Activated CD4-positive, alpha-beta T cell treated with anti-CD3 and anti-CD28 coated beads for 48 hours (primary cell): ENCODE measurements at places on chromosomes 1 and 21.

- DNase-seq: no peak
Measured at GRCh38 chr1:111906111-111906510, 83.4 kb downstream of the KCND3 start.

GRCh38 chr1:187715483-187715882, 886.7 kb downstream of the PLA2G4A start:
- no peak for DNase-seq

GRCh38 chr1:39947260-39947659, 7.7 kb upstream of the MFSD2A start:
- no peak for DNase-seq

DNA sequence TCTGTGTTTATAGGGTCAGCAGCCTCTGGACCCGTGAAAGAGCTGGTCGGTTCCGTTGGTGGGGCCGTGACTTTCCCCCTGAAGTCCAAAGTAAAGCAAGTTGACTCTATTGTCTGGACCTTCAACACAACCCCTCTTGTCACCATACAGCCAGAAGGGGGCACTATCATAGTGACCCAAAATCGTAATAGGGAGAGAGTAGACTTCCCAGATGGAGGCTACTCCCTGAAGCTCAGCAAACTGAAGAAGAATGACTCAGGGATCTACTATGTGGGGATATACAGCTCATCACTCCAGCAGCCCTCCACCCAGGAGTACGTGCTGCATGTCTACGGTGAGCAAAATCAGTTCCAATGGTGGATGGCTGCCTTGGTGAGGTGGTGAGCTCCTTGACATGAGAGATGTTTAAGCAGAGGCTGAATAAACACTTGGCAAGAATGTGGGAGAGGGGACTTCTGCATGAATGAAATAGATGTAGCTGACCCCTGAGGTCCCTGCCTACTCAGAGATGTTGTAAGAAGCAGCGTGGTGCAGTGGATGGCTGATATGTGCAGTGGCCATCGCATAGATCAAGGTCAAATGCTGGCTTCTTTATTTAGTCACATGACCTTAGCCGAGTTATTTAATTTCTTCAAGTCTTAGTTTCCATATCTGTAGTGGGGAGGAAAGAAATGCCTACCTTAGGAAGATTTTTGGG, 9.3 kb downstream of the SLAMF7 start:
- no peak for DNase-seq

DNA sequence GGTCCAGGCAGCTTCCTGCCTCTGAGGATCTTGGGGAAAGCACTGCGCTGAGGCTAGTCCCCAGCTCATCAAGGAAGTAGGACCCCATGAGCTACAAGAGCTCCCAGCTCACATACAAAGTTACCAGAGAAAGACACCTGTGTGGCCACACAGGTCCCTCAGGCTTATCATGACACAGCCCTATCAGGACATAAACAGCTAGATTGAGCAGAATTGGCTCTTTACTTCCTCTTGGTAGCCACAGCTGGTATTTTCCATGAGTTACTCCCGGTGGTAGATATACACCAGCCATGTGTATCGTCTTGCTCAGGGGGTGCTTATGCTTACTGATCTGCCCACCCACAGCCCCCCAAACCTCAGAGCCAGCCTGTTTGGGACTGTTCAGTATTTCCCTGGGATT, 1.2 kb downstream of the LENEP start:
- no peak for DNase-seq

DNA sequence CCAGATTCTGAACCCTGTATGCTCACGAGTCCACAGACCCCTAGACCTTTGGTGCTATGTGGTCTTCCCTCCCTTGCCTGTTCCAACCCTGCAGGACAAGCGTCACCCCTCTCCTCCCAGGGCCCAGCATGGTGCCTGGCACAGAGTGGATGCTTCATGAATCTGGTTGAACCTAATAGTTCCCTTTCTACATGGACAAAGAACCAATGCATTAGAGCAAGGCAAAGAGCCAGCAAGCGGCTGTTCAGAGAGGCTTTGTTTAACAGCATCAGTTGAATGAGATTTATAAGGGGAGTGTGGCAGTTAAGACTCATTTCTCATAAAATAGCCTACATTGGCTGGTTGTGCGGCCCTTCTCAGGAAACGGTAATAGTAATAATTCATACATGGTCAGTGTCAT, 14.9 kb downstream of the SLC26A9 start:
- DNase-seq: no peak

- DNase-seq: no peak
Measured at GRCh38 chr21:28074676-28075075, 918.0 kb downstream of the LTN1 start.

- no peak for DNase-seq
Measured at GRCh38 chr21:34852448-34852847, 183.7 kb downstream of the CLIC6 start.

DNA sequence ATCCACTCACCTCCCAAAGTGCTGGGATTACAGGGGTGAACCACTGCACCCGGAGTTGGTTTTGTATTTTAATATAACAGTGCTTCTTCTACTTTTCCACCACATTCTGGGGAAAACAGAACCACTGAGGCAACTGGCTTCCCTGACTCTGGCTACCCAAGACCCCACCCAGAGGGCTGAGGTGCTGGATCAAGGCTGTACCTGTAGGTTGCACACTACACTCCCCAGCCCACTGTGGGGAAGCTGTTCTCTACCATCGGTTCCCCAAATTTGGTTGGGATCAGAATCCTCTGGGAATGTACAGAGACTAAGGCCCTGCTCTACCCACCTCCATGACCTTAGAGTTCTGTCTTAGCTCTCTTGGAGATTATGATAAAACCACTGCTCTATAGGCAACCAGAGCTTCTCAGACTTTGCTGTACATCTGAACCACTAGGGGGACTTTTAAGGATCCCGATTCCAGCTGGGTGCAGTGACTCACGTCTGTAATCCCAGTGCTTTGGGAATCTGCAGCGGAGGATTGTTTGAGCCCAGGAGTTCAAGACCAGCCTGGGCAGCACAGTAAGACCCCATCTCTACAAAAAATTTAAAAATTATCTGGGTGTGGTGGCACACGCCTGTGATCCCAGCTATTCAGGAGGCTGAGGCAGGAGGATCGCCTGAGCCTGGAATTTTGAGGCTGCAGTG, 51.6 kb downstream of the GNG4 start:
- DNase-seq: no peak

DNA sequence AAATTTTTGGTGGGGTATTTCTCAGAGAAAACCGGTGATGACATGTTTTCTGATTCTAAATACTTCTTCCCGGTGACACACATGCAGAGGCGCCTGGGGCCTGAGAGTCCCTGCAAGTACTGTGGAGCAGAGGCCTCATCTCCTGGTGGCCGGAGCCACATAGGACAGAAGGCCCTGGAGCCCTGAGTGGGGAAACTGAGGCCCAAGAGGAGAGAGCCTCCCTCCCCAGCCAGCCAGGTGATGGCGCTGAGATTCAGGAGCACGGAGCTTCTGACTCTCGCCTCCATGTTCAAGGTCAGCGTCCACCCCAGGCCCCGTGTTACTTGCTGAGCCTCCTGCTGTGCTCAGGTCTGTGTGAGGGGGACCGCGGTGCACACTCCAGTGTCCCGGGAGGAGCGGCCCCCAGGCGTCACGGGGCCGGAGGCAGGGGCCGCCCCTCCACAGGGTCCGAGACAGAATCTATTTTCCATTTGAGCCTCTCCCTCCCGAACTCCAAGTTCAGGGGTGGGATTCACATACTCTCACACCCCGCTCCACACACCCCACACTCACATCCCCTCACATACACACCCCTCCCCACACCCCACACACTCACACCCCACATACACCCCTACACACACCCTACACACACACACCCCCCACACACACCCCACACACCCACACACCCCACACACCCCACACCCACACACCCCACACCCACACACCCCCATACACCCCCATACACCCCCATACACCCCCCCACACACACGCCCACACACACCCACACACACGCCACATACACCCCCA, 43.8 kb downstream of the SLX9 start:
- no peak for DNase-seq

- DNase-seq: no peak
Measured at GRCh38 chr1:209705033-209705598, 470 bp downstream of the HSD11B1 start.

DNA sequence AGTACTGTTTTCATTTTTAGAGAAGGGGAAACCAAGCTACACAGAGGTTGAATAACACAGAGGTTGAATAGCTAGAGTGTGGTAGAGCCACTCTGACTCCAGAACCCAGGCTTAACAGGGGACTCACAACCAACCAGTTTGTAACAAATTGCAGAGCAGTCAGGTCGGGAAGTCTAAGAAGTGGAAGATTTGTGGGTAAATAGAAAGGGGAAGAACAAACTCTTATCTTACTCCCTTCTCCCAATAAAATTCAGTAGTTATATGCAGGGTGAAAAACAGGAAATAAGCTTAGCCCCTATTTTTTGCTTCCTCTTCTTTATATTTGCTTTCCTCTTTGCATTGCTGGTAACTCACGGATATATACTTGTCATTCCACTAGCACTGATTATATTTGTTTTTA, 23.2 kb downstream of the CDC42 start:
- no peak for DNase-seq

DNA sequence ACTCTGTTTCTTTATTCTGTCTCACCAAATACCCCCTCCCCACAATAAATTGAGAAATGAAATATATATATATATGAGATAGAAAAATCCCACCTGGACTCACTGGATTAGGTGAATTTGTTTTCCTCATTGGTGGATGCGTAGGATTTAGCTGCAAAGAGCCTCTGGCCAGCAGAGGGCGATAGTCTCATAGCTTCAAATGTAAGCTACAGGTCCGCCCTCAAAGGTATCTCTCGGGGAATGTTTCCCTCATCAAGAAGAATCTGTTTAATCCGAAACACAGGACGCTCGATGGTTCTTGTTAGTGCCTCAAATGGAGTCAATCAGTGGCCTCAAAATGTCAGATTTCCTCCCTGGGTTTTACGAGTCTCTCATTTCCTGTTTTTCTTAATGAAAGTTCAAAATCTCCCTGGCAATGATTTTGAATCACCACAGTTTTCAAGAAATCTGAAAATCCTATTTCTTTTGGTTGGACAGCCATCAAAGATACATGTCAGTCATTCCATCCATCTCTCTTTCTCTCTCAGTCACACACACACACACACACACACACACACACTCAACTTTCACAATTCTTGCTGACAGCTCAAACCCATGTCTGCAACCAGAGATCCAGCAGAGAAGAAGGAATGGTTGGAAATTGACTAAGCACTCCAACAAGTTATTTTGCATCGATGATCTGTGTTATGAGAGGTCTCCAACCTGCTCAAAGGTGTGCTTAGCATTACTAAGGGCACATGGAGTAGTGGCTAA, 13.9 kb upstream of the CAMK1G start:
- peak; percentile 87 for DNase-seq

- DNase-seq: no peak
Measured at GRCh38 chr1:202250982-202251381, 57.4 kb downstream of the LGR6 start.

DNA sequence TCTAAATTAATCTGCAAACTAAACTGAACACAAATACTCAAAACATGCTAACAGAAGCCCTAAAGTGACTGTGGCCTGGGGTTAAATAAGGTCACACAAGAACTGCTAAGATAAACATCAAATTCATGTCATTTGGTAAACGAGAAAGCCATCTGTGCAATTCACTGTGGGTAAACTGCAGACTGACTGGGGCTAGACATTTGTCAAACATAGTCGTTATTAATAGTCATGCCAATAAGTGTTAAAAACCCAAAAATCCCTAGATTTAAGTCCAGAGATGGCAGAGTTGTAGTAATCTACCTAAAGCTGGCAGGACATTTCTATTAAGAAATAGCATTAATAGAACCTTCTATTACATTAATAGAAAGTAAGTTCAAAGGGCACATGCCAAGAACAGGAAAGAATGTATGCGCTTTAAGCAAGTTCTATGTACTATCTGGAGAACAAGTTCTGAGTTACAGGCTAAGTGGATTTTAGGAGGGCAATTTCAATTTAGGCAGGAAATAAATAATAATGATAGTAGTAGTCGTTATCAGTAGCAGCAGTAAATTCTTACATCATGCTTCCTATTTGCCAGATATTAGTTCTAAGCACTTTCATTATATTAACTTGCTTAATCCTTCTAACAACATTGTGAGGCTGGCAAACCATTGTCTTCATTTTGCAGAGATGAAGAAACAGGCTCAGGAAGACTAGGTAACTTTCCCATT, 8.6 kb downstream of the EDEM3 start:
- no peak for DNase-seq

DNA sequence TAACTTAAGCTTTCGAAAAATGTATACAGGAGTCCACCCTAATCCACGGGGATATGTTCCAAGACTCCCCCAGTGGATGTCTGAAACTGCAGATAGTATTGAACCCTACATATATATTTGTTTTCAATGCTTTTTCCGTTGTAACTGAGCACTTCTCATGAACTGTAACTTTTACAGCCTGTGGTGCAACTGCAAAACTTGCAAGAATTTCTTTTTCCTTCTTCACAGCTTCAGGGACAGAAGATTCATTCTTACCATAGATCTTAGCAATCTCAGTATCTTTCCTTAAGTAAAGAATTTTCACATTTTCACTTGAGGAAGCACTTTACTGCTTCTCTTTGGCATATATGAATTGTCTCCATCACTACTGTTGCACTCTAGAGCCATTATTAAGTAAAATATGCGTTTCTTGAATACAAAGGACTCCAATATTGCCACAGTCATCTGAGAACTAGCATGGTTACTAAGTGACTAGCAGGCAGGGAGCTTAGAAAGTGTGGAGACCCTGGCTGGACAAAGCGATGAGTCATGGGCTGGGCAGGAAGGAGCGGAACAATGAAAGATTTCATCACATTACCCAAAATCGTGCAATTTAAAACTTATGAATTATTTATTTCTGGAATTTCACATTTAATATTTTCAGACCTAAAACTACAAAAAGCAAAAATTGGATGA, 14.1 kb downstream of the DPYD start:
- DNase-seq: no peak

DNA sequence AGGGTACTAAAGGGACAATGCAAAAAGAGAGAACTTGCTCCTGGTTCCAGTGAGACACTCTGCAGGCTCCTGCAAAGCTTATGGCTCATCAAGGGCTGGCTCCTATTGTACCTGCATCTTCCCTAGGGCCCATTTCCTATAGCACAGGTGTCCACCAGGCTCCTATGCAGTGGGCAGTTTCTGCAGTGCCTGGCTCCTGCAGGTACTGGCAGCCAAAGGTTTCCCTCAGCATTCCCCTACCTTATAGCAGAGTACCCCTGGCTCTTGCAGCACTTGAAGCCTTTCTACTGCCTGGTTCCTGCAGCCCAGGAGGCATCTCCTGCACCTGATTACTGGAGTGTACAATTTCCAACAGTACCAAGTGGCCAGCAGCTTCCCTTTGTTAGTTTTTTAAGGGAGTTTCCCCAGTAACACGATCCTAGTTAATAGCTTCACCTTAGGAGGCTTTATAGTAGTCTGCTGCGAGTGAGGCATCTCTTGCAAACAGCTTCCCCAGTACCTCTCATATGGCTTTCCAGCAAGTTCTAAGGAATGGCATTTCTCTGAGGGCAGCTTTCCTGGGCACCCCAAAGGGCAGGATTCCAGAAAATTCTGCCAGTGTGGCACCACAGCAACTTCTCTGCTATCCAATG, 141.7 kb downstream of the DENND1B start:
- DNase-seq: no peak

DNA sequence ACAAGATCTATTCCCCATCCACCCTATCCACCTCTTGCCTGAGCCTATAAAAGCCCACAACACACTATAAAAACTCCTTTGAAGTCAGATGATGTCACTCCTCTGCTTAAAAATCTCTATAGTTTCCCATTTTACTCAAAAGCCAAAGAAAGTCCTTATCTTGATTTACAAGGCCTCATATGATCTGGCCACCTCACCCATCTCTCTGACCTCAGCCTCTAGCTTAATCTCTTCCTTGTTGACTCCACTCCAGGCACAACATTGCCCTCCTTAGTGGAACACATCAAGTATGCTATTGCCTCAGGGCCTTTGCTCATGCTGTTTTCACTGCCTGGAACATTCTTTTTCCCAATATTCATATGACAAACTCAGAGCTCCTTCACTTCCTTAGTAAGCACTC, 33.3 kb downstream of the ZNF281 start:
- DNase-seq: no peak
